ENCODE measurements at places on chromosomes 3 and 15.

- no peak for DNase-seq
These were observed 38.1 kb downstream of the FOXL2 start for GRCh38 chr3:138908846-138909245.

GRCh38 chr3:118227191-118227590 lies 807.5 kb downstream of the IGSF11 start:
- no peak for DNase-seq

GRCh38 chr3:58672451-58672850 lies 5.9 kb upstream of the FAM3D start:
- DNase-seq, result no peak

DNA sequence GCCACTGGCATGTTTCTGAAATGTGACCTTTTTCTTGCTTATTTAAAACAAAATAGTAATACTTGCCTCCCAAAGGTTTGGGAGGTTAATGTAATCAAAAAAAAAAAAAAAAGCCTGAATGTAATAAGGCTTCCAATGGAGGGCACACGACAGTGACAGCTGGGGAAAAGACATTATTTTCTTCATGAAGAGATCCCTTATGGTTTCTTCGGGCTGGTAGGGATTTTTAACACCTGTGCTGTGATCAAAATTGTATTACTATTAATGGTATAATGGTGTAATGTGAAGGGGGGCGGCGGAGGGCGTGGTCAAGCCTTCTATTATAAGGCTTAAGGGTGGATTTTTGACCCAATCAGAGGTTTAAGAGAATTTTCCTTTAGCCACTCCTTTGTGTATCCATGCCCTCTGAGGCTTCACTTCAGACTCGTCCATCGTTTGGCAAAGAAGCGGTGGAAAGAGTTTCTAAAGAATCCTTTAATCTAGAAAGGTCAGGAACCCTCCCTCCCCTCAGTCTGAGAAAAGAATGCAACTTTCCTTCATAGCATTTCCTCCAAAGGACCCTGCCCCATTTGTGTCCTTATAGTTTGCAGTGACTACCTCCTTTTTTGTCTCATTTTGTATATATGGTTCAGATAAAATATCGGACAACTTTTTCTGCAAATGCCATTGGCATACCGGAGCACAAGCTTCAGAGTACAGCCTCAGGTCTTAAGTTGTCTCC lies 89.5 kb upstream of the CHD2 start:
- DNase-seq, result no peak

DNA sequence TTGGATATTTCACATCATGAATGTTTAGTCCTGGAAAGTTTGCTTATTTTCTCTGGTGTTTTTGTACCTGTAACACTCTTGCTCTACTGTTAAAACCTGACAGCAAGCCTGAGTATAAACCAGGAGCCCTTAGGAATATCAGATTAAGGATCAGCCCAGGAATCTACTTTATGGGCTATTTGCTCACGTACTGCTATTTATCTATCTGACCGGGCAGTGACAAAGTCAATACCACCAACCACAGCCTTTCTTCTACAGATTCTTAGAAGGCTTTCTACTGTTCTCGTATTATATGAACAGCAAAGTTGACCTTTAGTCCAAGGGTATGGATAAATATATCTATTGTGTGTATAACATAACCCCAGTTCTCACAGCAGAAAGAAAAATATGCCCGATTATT lies 521.2 kb downstream of the RBMS3 start:
- no peak for DNase-seq

DNA sequence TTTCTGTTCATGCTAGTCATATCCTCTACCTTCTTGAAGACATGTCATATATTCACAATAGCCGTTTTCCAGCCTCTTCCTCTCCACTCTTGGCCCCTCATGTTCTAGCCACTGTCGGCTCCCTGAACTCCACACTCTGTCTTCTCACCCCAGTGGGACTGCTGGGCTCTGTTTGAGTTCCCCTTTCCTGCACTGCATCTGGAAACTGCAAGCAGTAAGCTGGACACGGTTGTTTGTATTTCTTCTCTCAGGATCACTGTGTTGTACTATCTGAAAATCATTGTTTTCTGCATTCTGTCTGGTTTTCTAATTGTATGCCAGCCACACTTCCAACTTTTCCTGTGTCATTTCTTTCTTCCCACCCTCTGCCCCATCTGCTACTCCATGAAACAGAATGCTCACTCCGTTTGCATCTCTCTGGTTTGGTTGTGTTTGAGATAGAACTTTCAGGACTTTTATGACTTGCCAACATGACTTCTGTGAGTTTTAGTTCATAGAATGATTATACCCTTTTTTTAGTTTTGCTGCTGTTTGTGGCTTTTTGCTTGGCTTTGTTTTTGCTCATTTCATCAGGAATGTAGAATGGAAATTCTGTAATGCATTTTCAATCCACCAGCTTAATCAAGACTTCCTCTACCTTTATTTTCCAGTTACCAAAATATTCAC lies 192.3 kb downstream of the PLCL2 start:
- DNase-seq, result no peak

- DNase-seq, result no peak
These were observed 389.5 kb downstream of the LRTM1 start for GRCh38 chr3:54538346-54538745.

GRCh38 chr3:185021256-185021655 lies 131.6 kb downstream of the C3orf70 start:
- DNase-seq, result no peak

DNA sequence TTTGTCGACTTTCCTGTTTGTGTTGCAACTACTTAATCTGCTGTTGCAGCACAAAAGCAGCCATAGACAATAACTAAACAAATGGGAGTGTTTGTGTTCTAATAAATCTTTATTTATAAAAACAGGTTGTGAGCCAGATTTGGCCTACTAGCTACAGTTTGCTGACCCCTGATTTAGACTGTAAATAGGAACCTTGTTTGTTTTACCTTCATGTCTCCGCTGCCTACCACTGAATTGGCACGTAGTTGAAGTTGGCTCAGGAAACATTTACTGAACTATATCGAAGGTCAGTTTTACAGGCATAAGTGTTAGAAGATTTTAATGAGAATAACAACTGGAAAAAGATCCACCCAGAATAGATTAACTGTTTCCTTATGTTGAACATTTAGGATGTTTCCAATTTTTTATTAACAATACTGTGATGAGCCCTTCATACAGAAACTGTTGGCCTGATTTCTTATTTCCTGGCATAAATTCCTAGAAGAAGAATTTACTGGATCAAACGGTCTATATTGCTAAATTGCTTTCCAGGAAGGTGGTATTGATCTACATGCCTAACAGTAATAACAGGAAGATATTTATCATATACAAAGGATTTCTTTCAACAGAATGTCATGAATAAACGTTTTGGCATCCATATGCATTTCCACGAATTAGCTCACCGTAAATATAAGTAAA lies 156.2 kb upstream of the NR2E3 start:
- no peak for DNase-seq

GRCh38 chr3:11370191-11370590 lies 98.0 kb downstream of the ATG7 start:
- DNase-seq, result no peak

- DNase-seq, result no peak
These were observed 14.1 kb upstream of the CA12 start for GRCh38 chr15:63395730-63396151.

GRCh38 chr3:99765042-99765942 lies 52.4 kb upstream of the CMSS1 start:
- no peak for DNase-seq

- DNase-seq, result no peak
These were observed 5.6 kb downstream of the GSK3B start for GRCh38 chr3:120088622-120089021.

DNA sequence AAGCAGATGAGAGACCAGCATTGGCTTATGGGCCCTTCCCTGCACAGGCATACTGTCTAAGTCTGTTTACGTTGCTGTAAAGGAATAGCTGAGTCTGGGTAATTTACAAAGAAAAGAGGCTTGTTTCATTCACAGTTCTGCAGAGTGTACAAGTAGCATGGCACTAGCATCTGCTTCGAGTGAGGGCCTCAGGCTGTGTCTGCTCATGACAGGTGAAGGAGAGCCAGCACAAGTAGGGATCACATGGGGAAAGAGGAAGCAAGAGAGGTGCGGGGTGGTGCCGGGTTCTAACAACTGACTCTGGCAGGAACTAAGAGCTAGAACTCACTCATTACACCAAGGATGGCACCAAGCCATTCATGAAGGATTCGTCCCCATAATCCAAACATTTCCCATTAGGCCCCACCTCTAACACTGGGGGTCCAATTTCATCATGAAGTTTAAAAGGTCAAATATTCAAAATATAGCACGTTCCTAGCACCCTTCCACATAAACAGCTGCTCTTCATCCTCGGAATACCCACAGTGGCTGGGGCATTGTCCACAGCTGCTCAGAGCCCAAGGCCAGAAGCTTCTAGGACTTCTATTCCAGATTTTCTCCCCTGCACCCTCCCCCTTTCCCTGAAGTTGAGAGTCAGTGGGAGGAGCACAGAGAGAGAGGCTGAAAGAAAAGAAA lies 5.6 kb downstream of the RTP3 start:
- DNase-seq, result no peak

GRCh38 chr3:7630351-7630911 lies 769.5 kb downstream of the GRM7 start:
- no peak for DNase-seq

DNA sequence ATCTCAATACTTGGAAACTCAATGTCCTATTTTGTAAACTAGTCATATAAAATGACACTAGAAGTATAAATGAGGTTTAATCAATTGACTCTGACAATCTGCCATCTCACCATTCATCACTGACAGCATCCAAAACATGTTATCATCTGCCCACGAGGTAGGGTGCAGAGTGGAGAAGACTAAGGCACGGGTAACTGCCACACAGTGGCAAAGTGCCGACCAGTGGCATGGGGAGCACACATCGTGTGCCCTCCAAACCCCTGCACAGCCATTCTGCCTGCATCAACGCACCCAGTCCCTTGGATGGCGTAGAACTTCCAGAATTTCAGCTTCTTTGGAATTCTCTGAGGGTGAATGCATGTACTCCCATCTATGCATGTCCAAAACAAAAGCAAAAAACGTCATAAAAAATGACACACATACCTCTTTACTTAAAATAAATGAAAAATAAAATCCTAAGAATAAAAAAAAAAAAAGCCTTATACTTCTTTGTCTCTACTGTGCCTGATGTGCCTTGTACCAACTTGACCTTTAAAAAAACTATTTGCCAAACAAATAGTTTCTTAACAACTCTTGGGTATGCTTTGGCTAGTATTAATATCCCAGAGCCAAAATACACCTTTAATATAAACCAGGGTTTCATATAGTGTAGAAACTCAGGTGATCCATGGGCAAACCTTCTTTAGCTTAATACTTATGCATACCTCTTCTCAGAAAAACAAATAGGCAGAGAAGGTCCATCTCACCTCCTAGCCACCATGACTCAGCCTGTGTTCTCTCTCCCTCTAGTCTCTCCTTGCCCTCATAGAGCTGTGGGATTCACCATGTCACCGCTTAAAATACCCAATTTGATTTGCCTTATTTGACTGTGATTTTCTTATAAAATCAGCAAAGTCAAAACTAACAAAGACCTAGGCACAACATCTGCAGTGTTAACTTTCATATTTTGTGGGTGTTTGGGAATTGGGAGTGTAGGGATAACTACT lies 12.7 kb downstream of the CPOX start:
- no peak for DNase-seq

DNA sequence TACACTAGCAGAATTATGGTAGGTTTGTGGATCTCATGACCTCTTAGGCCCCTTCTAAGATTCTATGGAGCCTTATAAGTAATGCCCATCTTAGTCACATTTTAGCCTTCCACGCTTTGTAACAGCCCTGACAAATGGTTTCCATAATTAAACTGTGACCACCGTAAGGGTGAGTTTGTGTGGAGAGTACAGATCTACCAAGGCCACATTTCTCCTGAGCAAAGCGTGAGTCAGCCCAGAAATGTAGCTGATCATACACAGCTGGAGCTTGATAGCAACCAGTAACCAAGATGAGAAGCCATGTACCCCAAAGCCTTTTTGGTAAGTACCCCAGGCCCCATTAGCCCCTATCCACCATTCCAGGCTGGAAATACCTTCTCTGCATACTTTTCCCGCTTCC lies 31.7 kb downstream of the CHAC1 start:
- DNase-seq, result no peak

GRCh38 chr15:40297356-40297755 lies 10.4 kb downstream of the PLCB2 start:
- DNase-seq, result no peak

- no peak for DNase-seq
These were observed 65.6 kb upstream of the SLC6A1 start for GRCh38 chr3:10926811-10927521.

DNA sequence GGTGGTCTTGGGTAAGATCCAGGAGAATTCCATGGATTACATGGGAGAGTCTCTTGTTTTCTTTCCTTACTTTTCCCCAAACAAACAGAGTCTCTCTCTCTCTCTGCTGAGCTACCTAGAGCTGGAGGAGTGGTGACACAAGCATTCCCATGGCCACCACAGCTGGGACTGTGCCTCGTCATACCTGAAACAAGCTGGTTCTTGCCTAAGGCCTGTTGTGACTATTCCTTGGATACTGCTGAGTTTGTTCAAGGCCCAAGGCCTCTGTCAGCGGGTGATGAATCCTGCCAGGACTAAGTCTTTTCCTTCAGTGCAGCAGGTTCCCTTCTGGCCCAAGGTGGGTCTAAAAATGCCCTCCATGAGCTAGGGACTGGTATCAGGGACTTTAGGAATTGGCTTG lies 378.1 kb upstream of the ZNF385D start:
- DNase-seq, result no peak

DNA sequence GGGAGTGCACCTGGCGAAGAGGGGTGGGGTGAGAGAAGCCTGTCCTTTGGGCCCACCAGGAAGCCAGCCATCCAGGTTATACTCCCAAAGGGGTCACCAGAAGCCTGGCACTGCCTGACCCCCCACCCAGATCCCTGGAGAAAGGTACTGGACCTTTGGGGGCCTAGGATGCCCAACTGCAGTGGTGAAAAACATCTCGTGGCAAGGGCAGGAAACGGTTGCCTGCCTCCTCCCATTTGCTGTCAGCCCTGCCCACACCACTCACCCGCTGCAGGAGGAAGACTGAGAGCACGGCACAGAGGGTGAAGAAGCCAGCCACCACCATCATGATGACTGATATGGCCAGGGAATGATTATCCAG lies 2.2 kb upstream of the ULK3 start:
- DNase-seq, result peak; percentile 61

- no peak for DNase-seq
These were observed 913 bp upstream of the WNT7A start for GRCh38 chr3:13880811-13881156.

DNA sequence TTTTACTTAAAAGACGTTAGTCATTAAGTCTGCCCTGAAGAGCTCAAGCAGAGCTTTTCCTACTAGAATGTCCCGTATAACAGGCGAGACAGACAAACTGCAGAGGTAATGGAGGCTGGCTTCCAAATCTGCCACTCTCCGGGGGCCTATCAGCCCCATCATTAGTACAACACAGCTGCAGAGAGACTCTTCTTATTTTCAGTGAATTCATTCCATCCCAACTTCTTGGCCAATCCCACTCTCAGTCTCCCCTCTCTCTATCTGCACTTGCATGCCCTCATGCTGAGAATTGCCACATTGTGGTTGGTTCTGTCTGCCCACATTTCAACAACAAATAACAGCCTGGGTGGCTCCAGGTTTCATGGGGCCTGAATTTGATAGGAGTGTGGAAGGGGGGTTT lies 412.7 kb downstream of the ERC2 start:
- DNase-seq, result no peak

GRCh38 chr15:60525341-60526039 lies 46.5 kb upstream of the ICE2 start:
- no peak for DNase-seq
